ENCODE measurements at places on chromosomes 2 and 18.

DNA sequence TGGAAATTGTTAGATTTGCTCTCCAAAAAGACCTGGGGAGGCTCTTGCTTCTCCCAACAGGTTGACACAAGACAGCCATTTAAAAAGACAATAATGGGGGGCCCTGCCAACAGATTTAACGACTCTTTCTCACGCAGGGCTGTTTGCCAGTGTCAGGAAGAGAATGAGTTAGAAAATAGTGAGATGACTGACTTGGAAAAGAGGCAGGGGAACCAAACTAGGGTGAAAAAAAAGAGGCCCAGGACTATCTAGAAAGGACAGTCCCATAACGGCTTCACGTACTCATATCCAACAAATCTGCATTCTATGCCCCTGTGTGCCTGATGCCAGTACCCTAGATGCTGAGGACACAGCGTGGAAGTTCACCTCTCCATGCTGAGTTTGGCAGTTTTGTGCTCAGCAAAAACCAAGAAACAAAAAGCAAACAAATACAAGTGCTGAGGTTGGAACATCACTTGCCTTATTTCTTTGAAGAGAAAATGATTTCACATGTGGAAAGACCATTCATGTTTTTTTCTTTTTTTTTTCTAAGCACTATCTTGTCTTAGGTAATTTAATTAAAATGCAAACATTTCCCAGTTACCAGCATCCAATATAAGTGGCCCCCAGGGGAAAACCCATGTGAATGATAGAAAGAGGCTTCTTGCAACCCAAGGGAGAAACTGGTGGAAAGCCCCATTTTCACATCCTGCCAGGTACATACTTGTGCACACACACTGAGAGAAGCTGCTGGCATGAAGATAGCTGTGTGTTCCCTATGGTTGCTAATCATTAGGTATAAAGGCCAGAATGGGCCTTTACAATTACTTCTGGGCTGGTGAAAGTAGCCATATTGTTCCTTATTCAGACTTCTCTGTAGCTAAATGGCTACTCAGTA lies 10.6 kb upstream of the WIPF1 start:
- DNase-seq = no peak

DNA sequence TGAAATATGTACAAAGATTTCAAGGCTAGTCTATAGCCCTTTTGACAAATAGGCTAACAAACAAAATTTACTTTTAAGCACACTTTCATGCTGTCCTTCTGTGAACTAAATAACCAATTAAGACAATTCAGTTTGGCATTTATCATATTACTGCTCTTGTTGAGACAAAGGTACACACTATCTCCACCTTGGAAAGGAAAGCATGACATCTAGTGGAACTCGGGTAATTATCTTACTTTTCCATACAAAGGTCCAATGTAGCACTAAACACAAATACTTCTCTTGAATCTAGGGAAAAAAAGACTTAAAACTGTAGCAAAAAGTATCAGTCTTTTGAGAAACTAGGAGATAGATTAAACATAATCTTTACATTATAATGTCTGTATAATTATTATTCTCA lies 125.0 kb upstream of the CD226 start:
- DNase-seq = no peak

DNA sequence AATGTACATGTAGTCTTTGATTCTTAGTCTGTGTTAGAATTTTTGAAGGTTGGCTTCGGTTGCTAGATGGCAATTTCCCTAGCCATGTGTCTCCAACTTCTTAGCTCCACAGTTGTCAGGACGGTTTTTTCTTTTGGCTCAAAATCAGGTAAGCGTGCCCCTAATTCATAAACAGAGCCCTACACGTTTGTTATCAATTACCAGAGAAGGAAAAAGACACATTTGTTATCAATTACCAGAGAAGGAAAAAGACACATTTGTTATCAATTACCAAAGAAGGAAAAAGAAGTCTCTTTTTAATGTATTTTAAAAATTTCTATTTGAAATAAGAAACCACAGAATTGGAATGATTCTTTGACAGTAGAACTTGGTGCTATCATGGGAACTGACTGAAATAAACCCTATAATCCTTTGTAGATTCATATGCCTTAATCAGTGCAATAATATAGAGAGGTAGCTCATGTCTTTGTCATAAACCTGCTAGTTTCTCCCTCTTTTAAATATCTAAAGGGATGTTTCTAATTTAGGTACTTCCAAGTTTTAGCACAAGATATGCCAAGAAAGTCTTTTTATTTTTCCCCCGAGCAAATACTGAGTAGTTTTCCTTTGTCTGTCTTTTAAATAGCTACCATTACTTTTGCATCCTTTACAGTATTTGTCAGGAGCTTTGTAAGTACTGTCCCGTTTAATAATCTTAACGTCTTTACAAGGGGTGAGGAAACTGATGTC lies 35.9 kb downstream of the CAMKMT start:
- DNase-seq = no peak

- no peak for DNase-seq
Observed at GRCh38 chr2:230411570-230412370, 4.2 kb upstream of the SP100 start.

GRCh38 chr2:234548695-234549420 lies 52.0 kb upstream of the ARL4C start:
- DNase-seq = no peak

DNA sequence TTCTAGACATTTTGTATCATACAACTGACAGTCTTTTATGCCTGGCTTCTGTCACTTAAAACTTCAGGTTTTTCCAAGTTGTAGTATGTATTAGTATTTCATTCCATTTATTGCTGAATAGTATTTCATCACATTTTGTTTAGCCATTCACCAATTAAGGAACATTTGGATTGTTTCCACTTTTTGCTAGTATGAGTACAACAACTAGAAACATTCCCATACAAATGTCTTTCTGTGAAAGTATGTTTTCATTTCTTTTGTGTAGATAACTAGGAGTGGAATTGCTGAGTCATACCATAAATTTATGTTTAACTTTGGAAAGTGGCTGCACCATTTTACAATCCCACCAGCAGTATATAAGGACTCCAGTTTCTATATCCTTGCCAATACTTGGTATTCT lies 135.9 kb downstream of the ATAD2B start:
- DNase-seq = no peak

- no peak for DNase-seq
Observed at GRCh38 chr18:61891271-61891670, 1.5 kb downstream of the RNF152 start.

- DNase-seq = no peak
Observed at GRCh38 chr2:25885933-25886332, 7.6 kb upstream of the ASXL2 start.

- no peak for DNase-seq
Observed at GRCh38 chr18:2169656-2170055, 401.6 kb downstream of the METTL4 start.

GRCh38 chr18:66329716-66330115 lies 274.2 kb downstream of the CDH19 start:
- no peak for DNase-seq

DNA sequence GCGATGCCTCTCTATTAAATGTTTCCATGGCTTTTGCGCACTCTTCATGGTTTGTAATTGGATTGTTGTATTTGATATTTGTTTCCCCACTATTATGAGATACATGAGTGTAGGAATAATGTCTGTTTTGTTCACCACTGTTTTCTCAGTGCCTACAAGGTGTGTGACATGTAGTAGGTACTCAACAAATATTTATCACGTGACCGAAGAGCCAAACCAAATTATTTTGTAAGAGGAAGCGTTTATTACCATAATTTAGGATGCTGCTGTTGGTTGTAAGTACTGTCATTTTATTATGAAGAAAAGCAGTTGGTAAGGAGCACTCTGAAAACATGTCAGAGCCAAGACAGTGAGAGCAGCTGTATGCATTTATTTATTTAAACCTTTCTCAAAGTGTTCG lies 32.2 kb upstream of the CTLA4 start:
- no peak for DNase-seq

DNA sequence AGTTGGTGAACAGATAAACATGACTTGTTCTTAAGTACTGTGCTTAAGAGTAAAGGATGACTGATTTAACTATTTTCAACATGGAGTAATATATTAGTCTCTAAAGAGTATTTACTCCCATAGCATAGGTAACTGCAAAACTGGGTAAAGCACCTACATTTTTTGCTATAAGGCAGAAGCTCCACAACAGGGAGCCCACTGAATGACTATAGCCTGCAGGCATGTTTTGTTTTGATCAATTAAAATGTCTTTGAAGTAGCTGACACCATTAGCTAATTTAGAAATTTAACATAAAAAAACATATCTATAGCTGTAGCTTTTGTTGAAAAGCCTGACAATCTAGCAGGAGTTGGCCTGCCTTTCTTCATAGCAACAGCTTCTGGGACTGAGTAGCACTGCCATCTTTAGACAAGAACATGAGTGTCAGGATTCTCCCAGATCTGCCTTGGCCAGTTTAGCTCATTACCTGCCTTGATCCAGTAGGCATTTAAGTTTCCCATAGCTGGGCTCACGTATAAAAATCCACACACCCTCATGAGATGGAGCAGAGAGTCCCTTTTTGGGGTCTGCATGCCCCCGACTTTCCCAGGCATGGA lies 1935.1 kb upstream of the PIK3C3 start:
- DNase-seq = no peak

DNA sequence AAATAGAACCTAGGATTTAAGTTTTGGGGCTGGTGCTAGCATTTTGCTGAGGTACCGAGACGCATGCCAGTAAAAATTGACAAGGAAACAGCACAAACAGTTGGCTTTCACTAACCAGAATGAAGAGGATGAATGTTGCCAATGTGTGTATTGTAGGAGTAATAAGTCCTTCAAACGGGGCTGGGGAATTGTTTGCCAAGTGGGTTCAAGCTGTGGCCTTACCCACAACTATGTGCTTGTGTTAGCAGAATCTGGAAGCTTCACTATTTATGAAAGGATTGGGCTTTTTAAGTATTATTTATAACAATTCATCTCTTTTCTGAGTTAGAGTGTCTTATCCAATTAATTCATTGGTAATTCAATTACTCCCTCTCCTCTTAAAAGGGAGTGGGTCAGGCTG lies 15.0 kb upstream of the KIF5C start:
- DNase-seq = no peak

GRCh38 chr18:54161267-54161666 lies 63.2 kb downstream of the MBD2 start:
- no peak for DNase-seq

- DNase-seq = no peak
Observed at GRCh38 chr18:50189160-50189559, 5.8 kb downstream of the MYO5B start.

DNA sequence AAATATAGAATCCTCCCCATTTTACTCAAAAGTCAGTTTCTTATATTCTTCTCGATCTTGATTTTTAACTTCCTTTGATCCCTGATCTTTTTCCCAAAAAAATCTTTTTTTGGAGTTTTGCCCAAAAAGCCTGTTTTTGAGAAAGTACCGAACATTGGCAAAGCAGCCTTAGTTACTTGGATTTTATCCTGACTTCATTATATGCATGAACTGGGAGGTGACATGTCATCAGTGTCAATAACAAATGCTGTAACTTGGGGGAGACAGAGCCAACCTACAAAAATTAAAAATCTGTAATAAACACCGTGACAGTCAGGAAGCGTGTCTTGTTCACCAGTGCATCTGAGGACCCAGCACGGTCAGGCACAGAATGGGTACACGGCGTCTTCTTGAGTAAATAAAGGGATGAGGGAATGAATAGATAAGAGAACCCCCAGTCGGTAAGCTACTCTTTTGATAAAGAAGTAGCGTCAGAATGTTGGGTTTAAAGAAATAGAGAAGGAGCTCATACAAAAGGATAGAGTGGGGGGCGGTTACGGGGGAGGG lies 24.9 kb downstream of the TRAPPC12 start:
- DNase-seq = no peak

DNA sequence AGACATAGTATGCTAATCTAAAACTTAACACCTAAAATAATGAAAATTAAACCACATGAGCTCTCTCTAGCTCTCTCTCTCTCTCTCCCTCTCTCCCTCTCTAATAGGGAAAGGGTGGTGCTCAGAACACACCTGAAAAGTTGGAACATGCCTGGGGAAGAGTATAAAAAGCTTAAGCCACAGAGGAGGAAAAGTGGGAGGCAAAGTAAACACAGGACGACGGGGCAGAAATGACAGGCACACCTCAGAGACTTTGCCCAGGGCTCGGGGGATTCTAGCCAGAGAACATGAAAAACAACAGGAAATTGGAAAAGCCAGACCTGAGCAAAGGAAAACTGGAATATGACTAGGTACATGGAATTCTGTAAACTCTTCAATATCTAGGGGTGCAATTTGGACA lies 666.1 kb downstream of the BCL11A start:
- no peak for DNase-seq

GRCh38 chr2:121471532-121472469 lies 58.9 kb upstream of the RNU4ATAC start:
- no peak for DNase-seq

DNA sequence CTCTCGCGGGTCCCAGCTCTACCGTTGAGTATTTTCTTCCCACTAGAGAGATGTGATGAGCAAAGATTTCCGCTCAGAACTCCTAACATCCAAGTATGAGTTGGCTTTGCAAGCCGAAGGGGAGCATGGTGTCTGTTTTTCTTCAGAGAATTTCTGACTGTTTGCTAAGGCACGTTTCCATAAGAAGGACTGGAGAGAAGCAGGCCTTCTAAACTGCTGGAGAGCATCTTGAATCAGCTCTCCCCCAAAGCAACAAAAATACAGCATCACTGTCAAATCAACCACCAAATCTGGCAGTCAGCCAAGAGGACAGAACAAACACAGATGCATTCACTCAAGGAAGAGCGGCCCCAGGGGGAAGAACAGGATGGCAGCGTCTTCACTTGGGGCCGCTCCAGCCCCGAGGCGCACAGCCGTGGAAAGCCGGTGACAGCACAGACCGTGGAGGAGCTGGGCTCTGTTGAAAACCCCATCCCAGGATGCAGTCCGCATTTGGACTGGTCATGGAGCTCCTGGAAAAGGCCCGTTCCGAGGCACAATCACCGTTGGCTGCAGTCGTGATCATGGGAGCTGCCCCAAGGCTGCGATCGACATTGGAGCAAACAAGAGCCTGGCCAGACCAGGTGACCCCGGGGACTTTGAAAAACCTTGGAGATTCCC lies 101.4 kb downstream of the NFATC1 start:
- DNase-seq = no peak

GRCh38 chr2:58557176-58557575 lies 316.1 kb upstream of the FANCL start:
- no peak for DNase-seq

DNA sequence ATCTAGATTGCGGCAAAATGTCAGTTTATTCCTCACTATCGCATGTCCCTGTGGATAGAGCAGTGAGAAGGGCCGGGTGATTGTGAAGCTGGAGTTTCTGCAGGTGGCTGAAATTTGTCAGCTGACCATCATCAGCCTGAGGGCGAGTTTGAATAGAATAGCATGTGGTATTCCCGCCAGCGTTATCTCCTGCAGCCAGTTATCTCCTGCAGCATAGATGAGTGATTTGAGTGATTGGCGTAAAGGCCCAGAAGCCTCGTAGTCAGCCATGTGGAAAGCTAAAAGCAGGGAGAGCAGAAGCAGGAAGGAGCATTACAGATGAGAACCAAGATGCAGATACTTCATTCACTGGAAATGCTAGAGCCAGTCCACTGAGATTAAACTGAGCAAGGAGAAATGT lies 65.5 kb downstream of the CABLES1 start:
- no peak for DNase-seq

- no peak for DNase-seq
Observed at GRCh38 chr2:67267241-67267640, 129.9 kb upstream of the ETAA1 start.
